Cardiac fibroblast (primary cell): ENCODE measurements at places on chromosomes 5 and 9.

GRCh38 chr5:108278285-108279240 lies 103.3 kb downstream of the FBXL17 start:
- no peak for DNase-seq

- peak; percentile 80 for DNase-seq
These were observed 64.8 kb downstream of the GDNF start for GRCh38 chr5:37774912-37775483.

DNA sequence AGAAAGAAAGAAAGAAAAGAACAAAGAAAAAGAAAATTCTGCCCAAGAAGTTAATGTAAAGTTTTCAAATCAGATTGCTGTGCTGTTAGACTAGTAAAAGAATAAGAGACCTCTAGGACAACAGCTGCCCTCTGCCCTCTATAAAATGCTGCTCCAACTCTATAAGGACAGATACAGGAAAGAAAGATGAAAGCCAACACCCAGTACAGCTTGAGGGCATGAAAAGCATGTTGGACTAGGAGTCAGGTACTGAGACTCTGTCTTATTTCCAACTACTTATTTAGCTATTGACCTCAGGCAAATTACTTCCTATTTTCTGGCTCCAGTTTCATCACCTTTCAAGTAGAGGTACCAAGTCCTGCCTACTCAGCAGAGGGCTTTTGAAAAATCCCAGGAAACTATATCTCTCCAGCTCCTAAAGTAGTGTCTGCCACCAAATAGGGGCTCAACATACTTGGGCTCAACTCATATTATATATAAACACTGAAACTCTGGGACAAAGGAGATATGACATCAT lies 5.7 kb downstream of the HBEGF start:
- DNase-seq: no peak

- peak; percentile 97 for DNase-seq
These were observed 1.5 kb downstream of the ASS1 start for GRCh38 chr9:130446101-130446861.

GRCh38 chr9:129596541-129597331 lies 24.2 kb downstream of the C9orf50 start:
- peak; percentile 82 for DNase-seq

DNA sequence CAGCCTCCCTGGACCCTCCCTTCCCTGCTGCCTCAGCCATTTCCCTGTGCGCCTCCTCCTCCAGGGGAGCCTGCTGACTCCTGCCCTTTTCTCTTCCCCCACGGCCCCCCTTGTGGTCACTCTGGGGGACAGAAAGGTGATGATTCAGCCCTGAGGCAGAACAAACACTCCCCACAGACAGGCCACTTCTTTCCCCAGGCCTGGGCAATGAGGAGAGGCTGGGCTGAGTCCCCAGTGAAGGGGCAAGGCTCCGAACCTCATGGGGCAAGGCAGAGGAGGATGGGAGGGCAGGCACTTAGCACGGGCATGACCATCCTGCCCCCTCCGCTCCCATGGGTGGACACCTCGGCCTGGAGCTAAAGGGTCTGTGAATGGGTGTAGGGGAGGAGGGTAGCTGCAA lies 21.0 kb downstream of the CSF1R start:
- DNase-seq: no peak

DNA sequence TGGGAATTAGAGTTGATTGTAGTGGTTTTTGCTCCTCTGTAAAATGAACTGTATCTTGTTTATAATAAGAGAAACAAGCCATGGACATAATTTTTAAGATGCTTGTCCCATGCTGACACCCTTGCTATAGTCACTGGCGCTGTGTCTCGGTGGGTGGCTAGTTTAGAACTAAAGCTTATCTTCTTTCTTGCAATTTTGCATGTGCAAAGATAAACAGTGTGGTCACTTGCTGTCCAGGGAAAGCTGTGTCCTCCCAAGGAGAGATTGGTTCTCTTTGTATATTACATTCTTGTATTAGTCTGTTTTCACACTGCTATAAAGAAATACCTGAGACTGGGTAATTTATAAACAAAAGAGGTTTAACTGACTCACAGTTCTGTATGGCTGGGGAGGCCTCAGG lies 143.8 kb downstream of the MELK start:
- DNase-seq: no peak

DNA sequence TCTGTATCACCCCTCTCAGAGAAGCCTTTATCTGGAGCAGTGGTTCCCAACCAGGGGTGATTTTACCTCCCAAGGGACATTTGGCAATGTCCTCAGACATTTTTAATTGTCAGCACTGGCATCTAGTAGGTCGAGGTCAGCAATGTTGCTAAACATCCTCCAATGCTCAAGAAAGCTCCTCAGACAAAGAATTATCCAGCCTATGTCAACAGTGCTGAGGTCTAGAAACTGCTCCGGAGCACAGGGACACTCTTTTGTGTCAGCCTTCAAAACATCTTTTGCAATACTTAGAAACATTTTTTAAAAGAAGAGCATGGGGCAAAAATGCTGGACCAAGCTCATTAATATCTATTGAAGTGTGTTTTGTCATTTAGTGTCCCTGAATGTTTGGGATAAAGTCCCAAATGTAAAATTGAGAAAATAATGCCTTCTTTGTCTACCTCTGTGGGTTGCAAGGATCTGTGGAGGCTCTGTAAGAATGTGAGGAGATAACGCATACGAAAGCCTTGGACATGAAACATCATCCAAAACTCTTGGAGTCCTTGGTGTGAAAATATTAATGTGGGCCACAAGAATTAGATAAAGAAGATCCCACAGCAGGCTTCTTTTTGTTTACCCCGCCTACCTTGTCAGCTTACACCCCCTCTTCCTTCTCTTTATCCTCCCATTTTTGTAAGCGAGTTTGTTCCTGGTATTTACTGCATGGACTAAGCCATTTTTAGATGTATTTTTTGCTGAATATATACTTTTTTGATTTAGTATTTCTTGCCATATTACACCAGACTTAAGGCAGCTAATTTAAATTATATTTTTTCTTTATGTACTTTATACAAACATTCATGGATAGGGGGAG lies 193.5 kb downstream of the CD180 start:
- no peak for DNase-seq

- DNase-seq: no peak
These were observed 70.0 kb upstream of the CDH10 start for GRCh38 chr5:24714746-24715145.

GRCh38 chr9:133484671-133485437 lies 6.0 kb upstream of the SLC2A6 start:
- DNase-seq: no peak

GRCh38 chr5:76469656-76470290 lies 66.7 kb downstream of the IQGAP2 start:
- no peak for DNase-seq

- DNase-seq: no peak
These were observed 169.6 kb upstream of the SMIM23 start for GRCh38 chr5:171615705-171616640.

- DNase-seq: no peak
These were observed 56.0 kb upstream of the PTGER4 start for GRCh38 chr5:40623480-40624420.

- DNase-seq: peak; percentile 66
These were observed at the start of gene PRR7 for GRCh38 chr5:177446200-177447065. PRR7 (plus strand) TSS chr5:177446814; CDS start chr5:177455068, 8,254 bp downstream.

- DNase-seq: peak; percentile 50
These were observed 864.6 kb upstream of the ACO1 start for GRCh38 chr9:31519826-31520225.

DNA sequence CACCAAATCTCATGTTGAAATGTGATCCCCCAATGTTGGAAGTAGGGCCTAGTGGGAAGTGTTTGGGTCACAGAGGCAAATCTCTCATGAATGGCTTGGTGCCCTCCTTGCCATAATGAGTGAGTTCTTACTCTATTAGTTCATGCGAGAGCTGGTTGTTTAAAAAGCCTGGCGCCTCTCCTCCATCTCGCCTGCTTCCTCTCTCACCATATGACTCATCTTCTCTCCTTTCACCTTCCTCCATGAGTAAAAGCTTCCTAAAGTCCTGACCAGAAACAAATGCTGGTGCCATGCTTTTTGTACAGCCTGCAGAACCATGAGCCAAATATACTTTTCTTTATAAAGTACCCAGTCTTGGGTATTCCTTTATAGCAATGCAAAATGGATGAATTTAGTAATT lies 20.9 kb upstream of the ARHGAP26 start:
- DNase-seq: peak; percentile 85

- DNase-seq: peak; percentile 42
These were observed 3.6 kb upstream of the TMEM38B start for GRCh38 chr9:105690742-105691141.

DNA sequence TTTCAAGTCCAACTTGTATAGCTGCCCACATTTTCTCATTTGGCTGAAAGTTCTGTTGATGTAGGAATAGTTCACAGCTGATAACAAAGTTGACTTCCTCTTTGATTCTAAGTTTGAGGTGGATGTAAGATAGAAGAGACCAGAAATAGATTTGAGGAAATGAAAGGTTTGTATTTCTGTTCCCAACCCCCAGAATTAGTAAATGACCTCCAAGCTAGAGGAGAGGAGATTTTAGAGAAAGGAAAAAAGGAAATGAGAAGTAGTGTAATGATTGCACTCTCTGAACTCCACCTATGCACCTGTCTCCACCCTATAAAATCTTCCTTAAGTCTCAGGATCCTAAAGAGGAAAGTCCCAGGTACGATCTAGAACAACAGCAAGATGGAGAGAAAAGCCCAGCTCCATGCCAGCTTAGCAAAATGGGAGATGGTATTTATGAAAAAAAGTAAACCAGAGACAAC lies 130.4 kb upstream of the POC5 start:
- no peak for DNase-seq

GRCh38 chr5:6135977-6136376 lies 242.4 kb downstream of the MED10 start:
- DNase-seq: no peak

GRCh38 chr9:134601764-134602163 lies 39.8 kb upstream of the COL5A1 start:
- DNase-seq: no peak

DNA sequence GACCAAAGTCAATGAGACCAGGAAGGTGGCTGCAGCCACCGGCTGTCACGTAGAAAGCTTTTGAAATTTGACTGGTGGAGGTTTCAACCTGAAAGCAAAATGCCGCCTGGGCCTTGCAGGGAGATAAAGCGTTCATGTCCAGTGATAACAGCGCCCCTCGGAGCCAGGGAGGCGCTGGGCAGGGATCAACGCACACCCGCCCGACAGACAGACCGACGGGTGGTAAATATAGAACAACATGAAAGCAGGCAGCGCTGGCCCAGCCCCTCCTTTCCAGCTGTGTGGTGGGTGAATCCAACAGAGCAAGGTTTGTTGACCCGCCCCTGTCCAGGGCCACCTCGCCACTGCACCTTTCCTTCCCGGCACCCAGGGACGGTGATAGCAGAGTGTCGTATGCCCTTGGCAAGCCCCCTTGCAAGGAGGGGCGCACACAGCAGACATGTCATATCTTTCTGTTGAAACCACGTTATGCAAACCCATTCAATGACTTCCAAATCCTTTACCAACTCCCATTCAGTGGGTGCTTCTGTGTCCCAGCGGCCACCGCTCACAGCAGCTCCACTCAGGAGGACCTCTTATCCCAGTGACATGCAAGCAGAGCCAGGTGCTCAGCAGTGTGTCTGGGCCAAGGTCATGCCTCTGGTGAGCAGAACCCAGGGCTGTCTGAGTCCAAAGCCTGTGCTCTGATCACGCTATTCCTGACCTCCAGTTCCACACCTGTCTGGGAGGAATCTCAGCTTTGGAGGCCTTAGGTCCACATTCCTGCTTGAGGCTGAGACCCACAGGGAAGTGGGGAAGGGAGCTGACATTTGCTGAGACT lies 38.7 kb downstream of the NKX2-5 start:
- DNase-seq: no peak

GRCh38 chr5:5793242-5794117 lies 371.0 kb downstream of the ICE1 start:
- DNase-seq: no peak

GRCh38 chr9:109919736-109920408 lies 139.9 kb downstream of the PALM2AKAP2 start:
- DNase-seq: no peak

DNA sequence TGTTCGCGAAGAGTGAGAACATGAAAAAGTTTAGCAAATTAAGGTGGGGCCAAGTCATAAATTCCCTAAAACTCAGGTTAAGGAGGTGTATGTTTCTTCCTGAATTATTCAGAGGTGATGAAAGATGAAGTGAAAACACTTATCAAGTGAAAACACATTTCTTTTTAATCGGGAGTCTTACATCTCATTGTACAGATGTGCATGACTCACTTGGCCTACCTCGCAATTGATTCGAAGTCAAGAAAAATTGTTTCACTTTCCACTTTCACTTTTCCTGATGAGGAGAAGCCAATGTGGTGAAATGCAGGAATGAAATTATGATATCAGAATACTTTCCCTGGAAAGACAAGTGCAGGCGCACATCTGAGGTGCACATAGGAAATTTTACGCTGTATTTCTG lies 78.7 kb downstream of the SLC25A46 start:
- DNase-seq: peak; percentile 55

DNA sequence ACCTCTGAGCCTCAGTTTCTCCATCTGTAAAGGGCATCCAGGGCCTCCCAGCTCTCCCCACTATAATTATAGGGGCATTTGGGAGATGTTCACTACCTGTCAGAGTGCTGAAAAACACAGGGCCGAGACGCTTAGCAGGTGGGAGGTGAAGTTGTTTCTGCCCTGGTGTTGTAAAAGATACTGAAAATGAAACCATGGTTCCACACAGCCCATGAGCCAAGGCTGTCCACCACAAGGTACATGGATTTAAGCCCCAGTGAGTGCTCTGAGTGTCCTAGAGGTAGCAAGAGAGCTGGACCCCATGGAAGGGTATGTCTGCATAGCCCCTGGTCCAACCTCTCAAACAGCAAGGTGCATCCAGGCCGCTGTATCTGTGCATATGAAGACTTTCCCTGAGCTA lies 137.5 kb downstream of the C5orf15 start:
- no peak for DNase-seq

DNA sequence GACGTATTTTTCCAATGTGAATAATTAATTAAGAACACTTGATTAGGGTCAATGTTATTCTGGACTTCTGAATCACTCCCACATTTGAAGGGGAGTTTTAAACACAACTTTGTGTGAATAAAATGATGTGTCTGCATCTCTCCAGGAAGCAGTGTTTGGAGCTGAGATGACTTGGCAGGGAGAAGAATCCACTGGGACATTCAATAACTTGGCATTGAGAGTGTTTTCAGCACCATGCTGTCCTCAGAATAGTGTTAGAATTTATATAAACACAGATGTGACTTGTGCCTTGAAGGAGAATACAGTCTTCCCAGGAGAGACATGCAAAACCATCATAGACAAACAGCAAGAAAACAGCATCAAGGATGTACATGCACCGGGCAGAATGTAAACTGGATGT lies 32.7 kb upstream of the KCNMB1 start:
- DNase-seq: no peak

DNA sequence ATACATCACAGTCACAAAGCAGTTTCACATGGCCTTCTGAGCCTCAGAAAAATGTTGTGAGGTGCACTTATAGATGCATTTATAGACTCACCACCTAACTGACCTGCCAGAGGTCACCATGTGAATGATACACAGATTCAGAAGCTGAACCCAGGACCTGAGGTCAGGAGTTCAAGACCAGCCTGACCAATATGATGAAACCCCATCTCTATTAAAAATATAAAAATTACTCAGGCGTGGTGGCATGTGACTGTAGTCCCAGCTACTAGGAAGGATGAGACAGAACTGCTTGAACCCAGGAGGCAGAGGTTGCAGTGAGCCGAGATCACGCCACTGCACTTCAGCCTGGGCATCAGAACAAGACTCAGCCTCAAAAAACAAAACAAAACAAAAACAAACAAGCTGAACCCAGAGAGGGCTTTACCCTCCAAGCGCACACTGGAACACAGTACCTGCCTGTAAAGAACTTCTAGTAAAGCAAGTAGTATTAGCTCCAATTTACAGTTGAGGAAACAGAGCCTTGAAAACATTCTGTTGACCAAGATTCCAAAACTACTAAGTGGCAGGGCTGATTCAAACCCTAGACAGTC lies 16.3 kb downstream of the ECPAS start:
- DNase-seq: no peak
